Tibial nerve (tissue), 4 donors: ENCODE measurements at places on chromosomes 12 and 14.

DNA sequence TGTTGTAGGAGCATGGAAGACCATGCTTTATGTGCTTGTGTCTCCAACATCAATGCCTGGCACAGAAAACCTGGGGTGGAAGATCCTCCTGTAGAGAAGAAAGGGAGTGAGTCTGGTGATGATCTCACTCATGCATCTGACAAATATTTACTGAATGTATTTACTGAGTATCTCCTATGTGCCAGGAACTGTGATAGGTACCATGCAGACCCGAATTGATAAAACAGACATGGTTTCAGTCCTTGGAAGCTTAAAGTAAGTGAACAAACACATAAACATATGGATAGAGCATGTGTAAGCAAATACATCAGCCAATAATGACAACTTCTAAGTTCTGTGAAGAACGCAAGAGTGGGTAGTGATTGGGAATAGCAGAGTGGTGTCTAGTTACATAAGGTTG, 117.0 kb upstream of the CCDC198 start:
- no peak for DNase-seq

DNA sequence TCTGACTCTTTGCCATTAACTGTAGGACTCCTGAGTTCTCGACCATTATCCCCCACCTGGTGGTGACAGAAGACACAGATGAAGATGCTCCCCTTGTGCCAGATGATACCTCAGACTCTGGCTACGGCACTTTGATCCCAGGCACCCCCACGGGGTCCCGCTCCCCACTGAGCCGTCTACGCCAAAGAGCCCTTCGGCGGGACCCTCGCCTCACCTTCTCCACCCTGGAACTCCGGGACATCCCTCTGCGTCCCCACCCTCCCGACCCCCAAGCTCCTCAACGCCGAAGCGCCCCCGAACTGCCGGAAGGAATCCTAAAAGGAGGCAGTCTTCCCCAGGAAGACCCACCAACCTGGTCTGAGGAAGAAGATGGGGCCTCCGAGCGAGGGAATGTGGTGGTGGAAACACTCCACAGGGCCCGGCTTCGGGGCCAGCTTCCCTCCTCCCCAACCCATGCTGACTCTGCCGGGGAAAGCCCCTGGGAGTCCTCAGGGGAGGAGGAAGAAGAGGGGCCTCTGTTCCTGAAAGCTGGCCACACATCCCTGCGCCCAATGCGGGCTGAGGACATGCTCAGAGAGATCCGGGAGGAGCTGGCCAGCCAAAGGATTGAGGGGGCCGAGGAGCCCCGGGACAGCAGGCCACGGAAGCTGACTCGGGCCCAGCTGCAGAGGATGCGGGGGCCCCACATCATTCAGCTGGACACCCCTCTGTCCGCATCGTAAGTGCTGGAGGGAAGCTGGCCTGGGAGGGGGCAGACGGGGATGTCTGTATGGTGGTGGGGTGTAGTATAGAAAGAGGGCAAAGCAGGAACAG, 14.4 kb downstream of the TNFRSF1A start:
- no peak for DNase-seq

DNA sequence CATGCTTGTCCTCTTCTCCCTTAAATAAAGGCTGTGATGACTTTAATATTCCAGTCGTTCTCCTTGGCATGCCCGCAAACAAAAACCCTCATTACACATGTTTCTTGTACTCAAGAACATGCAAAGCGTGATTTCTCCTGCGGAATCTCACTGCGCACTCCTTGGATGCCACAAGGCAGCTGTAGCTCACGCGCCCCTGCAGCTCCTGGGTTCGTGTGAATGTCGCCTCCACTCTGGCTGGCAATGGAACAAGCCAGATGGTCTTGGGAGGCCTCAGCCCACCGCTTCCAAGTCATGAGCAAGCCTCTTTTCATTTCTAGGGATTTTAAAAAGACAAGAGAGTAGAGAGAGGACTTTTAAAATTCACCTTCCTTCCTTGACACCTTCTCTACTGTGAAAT, 403.8 kb downstream of the PCNX1 start:
- DNase-seq = no peak

- no peak for DNase-seq
Measured at GRCh38 chr12:124531281-124531745, 36.1 kb downstream of the NCOR2 start.

- DNase-seq = no peak
Measured at GRCh38 chr12:122862872-122863701, 27.8 kb downstream of the HIP1R start.

- no peak for DNase-seq
Measured at GRCh38 chr12:43038991-43039390, 449.4 kb upstream of the PRICKLE1 start.

DNA sequence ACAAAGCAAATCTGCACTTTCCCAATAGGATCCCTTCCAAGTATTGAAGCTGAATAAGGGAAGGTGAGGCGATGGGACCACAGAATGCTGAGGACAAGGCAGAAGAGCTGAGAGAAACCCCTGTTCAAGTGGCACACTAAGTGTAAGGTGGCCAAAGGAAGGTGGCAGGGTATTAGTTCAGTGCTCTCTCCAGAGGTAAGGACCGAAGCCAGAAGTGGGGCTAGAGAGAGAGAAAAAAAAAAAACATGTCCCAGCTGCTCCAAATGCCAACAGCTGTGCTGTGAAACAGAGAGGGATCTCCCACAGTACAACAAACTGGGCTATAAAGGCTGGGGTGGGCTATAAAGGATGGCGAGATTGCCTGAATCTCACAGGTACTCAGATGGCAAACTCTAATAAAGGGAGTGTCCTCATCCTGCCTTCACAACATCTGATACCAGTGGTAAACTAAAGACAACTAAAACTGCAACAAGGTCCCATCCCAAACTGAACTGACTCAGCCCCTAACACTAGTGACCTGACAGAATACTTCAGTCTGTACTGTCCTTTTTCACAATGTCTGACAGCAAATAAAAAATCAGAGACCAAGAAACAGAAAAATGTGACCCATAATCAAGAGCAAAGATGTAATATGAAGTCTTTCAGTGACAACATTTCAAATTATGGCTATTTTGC, 47.9 kb downstream of the CDK17 start:
- DNase-seq = no peak

GRCh38 chr12:107109726-107110719, 16.7 kb upstream of the CRY1 start:
- DNase-seq = no peak

GRCh38 chr14:104335176-104335575, 196.8 kb downstream of the KIF26A start:
- no peak for DNase-seq

GRCh38 chr12:120216742-120217605, 16.1 kb upstream of the RPLP0 start:
- DNase-seq = no peak

DNA sequence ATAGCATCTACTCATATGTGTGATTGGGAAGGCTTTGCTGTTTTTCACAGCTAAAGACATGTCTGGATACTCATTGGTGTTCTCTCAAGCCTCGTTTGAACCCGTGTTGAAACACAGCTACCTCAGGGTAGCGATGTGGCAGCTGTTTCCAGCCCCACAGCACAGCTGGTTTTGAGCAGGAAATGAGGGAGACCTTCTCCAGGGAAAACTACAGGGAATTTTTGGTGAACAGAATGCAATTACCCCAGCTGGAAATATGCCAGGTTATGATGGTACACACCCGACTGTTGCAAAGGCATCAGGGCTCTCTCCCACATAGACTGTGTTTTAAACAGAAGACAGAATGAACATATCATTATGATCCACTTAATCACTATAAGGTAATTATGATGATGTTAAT, 828.9 kb downstream of the VRK1 start:
- no peak for DNase-seq

- DNase-seq = peak; percentile 24
Measured at GRCh38 chr14:47278233-47278842, 397.1 kb downstream of the MDGA2 start.
